NCI-H526 treated with DMSO at 0.1 percent for 48 hours (cell line): ENCODE measurements at places on chromosomes 2 and 18.

DNA sequence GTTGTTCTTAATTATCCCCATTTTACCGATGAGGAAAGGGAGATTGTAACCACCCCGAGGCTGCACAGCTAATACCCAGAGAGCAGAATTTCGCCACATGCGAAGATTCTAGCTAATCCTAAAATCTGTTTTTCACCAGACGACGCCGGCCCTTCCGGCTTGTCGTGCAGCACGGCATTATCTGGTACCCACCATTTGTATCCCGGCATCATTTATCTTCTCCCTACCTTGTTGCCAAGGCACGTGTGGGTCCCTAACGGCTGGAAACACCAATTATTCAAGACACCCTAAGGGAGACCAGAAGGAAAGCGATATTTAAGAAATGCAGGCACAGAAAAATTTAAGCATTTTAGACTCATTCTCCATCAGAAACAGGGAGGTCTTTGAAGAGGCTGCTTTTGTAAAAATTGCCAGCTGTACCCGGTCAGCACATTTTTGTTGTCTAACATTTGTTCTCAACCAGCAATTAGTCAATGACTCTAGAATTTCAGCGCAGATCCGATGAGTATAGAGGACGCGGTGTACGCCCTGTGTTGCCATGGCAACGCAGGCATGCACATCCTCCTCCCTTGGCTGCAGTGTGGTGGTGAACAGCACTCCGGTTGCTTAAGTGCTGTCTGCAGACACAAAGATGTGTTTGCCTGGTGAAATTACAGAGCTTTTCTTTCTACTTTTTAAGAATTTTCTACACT, 111.6 kb downstream of the AGAP1 start:
- peak; percentile 19 for DNase-seq

DNA sequence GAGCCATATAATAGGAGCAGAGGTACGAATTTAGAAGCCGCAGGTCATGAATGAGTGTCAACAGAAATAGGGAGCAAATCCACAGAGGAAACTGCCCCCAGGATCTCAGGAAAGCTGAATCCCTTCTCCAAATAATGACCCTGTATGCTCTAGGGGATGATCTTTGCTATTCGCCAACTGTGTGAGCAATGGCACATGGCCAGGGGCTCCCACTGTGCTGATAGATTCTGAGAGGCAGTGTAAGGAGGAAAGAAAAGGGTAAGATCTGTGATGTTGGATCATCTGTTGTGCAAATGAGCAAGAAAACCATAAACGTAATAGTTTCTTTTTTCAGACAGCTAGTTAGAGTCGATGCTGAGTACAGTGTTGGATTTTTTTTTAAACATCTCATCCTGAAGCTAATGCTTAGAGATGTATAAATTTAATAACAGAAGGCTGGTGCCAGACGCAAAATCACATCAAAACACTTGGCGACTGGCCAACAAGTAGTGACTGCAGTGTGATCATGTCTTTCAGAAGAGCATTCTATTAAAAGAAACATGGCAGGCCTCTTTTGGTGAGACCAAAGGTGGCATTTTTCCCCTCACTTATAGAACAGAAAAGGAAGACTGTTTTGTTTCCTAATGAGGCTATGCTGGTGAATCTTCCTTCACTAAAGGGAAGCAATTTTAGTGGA, 77.4 kb downstream of the ABCA12 start:
- DNase-seq = no peak

DNA sequence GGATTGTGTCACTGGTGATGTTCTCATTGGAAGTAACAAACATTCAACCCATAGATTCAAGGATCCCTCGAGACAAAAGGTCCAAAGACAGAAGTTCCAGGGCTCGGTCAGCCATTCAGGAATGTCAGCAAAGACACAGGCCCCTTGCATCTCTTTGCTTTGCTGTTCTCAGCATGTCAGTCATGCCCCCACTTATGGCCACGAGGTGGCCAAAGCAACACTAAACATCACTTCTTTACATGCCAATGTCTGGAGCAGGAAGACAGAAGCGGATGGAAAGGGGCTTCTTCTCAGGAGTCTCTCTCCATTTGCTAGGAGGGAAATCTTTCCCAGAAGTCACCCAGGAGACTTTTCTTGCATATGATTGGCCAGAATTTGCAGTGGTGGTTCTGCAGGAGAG, 191.6 kb upstream of the SP5 start:
- no peak for DNase-seq

DNA sequence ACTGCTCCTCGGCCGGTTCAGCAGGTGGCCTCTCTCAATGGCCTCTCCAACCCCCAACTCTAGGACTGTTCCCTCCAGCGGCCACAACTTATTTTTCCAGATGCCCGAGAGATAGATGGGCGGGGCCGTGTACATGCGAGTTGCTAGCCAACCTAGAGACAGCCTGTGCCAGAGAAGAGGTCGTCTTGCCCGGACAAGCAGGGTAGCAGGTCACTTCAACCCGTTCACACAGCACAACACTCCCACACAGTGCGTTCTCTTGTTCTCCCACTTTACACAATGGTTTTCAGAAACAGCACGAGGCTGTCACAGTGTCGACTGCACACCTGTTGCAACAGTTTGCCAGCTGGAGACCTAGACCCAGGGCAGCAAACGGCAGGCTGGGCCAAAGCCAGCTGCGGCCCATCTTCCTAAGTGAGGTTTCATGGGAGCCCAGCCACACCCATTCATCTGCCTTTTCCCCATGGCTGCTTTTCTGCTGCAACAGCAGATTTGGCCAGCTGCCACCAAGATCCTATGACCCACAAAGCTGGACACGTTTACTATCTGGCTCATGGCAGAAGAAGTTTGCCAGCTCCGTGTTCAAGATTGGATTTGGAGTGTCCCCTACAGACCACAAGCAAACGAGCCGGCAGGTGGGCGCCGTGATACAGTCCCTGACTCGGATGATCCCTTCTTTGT, 7.3 kb upstream of the PRLH start:
- DNase-seq = no peak

GRCh38 chr2:118222672-118223421, 134.6 kb downstream of the INSIG2 start:
- no peak for DNase-seq

- no peak for DNase-seq
Measured at GRCh38 chr2:16645775-16646559, 19.7 kb downstream of the CYRIA start.

DNA sequence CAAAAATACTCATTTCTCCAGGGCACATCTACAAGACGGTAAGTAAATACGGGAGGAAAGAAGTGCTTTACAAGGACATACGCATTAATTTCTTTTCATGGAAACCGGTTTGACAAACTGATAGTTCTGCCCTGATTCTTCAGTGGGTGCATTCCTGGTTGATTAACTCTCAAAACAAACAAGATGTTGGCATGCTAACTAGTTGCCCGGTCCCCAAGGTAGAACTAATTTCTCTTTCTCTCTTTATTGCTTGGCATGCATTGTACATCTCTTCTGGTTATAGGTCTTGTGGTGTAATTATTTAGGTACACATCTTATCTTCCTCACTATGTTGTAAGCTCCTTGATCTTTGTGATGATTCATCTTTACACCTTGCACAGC, 46.9 kb upstream of the SPATS2L start:
- DNase-seq = peak; percentile 42

DNA sequence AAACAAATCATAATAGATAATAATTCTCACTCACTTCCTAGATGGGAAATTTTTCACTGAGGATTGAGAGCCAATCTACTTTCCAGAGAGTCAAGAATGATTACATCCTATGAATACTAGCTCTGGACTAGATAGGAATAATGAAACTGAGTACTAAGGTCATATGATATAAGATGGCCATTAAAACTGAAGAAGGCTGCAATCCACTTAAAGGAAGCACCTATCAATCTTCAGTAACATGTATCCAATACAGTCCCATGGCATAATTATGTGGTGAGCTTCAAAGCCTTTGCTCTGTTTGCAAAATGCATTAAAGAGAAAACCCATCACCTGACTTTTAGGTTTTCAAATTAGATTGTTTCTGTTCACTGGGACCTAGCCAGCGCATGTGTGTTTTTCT, 398.0 kb upstream of the MEIS1 start:
- no peak for DNase-seq

GRCh38 chr2:145631561-145631960, 1111.6 kb upstream of the ZEB2 start:
- DNase-seq = no peak

DNA sequence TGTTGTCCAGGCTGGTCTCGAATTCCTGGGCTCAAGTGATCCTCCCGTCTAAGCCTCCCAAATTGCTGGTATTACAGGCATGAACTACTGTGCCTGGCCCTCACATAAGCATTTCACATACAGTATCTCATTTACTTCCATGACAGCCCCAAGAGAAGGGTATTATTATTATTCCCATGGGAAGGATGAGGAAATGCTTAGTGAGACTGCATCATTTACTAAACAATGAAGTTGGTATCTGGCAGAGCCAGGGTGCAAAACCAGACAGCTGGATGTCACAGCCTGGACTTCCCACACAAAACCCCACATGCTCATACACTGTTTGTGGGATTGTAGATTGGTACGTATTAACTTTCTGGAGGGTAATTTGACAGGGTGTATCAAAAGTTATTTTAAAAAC, 29.9 kb downstream of the DAPL1 start:
- DNase-seq = no peak

DNA sequence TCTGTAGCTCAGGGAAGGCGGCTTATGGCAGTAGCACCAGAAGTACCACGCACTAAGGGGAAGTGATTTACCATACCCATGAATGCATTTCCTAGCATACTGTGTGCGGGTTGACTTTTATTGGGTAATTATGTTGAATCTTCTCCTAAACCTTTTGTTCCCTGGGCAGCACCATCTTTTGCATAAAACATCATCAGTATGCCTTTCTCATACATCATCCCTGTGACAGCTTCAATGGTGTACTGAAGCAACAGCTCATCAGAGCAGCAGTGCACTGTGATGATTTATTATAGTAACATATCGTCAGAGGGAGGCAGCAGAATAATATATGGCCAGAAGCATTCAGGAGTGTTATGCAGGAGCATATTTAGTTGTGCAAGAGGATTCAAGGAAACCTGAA, 204.9 kb downstream of the CDH7 start:
- DNase-seq = no peak

- no peak for DNase-seq
Measured at GRCh38 chr18:54780970-54781369, 47.3 kb upstream of the RAB27B start.

DNA sequence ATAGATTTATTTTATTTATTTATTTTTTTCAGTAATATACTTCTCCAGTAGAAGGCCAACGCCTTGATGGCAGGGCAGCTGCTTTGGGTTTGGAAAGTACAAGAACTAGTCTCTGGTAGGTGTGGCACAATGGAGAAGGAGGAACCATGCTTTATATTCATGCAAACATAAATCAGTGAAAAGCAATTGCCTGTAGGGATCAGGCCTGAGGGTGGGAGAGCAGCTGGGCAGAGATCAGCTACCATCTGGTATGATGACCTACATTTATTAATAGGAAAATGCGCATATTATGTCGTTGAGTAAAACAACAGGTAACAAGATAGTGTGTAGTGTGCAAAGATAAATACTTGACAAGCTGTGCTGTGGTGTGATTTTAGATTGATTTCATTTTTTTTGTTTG, 120.4 kb upstream of the TLK1 start:
- no peak for DNase-seq

DNA sequence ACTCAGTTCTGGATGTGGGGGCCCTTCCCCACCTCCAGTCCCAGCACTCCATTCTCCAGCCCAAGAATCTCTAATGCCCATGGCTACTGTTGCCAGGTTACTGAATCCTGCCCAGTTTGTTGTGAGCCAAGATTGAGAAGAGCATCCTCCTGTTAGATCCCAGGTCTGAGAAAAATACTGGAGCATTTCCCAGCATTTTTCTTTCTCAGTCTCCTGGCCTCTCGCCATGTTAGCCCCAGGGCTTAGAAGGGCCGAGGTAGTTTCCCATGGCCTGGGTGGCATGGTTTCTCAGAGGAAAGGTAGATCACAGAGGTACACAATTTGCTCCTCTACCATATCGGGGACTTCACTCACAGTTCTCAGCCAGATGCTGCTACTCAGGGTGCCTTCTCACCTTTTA, 135.7 kb downstream of the OTX1 start:
- DNase-seq = no peak

DNA sequence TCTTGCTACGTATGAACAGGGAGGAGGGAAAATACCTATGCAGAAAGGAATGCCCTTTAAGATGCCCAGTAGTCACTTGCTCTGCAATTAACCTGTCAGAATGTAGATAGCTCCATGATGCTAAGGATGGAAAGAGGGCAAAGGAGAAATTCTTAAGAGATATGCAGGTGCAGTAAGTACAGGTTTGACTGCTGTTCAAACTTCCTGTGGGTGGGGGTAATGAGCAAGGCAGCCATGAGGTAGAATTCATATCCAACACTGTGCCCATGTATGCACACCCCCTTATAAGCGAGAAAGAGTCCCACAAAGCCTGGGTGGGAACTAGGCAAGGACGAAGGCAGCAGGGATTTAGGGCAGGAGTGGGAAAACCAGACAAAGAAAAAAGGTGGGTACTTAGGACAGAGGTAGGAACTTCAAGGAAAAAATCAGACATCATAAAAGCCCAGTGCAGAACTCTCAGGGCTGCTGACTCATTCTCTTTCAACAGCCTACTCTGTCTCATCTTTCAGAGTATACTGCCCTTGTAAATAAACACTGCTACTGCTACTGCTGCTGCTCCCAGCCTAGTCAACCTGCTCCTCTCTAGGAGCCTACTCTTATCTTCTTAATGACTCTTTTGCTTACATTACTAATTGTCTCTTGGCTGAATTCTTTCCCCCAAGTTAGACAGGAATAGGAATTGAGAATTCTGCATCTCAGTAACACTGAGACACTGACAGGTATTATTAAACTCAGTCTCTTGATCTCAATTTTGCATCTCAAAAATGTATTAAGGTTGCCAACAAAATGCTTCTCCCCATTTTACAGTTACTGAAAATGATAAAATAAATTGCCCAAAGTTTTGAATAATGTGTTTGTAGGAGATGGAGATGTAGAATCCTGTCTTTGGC, 189.0 kb downstream of the PTH2R start:
- DNase-seq = no peak

DNA sequence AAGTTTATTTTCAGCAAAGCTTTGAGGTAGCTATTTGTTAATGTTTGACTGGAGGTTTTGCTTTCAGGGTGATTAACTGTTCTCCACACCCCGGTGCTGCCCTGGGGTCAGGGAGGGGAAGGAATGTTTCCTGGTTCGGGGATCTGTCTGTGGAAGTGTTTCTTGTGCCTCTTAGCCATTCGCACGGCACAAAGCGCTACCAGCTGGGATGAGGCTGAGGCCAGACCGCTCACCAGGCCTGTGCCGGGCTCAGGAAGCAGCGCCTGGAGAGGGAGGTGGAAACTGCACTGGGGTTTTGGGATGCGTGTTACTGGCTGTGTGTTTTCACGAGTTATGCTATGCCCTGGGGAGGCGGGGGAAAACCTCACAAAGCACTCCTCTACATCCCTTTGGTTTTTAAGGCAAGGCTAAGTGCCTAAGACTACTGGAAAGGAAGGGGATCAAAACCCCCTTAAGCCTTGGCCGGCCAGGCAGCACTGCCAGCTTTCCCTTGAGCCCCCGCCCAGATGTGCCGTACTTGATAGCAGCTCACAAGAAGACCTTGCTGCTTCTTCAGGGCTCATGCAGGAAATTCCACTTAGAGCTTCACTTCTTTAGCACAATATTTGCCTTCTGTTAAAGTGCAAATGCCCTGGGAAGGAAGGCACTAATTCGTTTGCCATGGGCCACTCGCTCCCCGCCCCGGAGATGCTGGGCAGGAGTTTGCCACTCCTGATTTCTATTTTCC, 65.7 kb upstream of the CNGA3 start:
- DNase-seq = no peak

GRCh38 chr2:140621583-140622362, 1509.0 kb downstream of the LRP1B start:
- no peak for DNase-seq

- DNase-seq = no peak
Measured at GRCh38 chr2:234318361-234318760, 178.5 kb downstream of the ARL4C start.

GRCh38 chr18:57859314-57859713, 56.2 kb upstream of the ATP8B1 start:
- DNase-seq = peak; percentile 30
